Activated naive CD4-positive, alpha-beta T cell treated with anti-CD3 and anti-CD28 coated beads, Interleukin-2, amount 10 ng/mL, durations not matched to agents 5 hours and 36 hours (primary cell): ENCODE measurements at places on chromosomes 4 and X. TPM values are rescaled to one million over a fixed set of nuclear protein-coding genes. Genes with fewer than 3 reads are reported as not detected.

Gene ATP5ME
- 221 TPM for total RNA-seq

Gene MAGED4B
- not detected for total RNA-seq

Gene DRD5
- not detected for total RNA-seq

Gene SLC10A3
- total RNA-seq, result 25.8 TPM

Gene ARHGAP24
- total RNA-seq, result not detected

Gene TECRL
- total RNA-seq, result not detected

Gene PAGE1
- not detected for total RNA-seq

Gene PAK3
- total RNA-seq, result 0.12 TPM

Gene TMEM35A
- not detected for total RNA-seq

Gene GRIA3
- total RNA-seq, result not detected

Gene KLB
- not detected for total RNA-seq

Gene DCX
- not detected for total RNA-seq

Gene KLHL4
- total RNA-seq, result not detected

Gene HSFX4
- not detected for total RNA-seq

Gene SCLT1
- total RNA-seq, result 28.2 TPM

Gene KLHL34
- 1.4 TPM for total RNA-seq

Gene ADRA2C
- not detected for total RNA-seq

Gene ENPP6
- 4.1 TPM for total RNA-seq

Gene UGT2B17
- not detected for total RNA-seq

Gene PRDM8
- 5.4 TPM for total RNA-seq

Gene IGSF1
- not detected for total RNA-seq

Gene GJB1
- total RNA-seq, result not detected

Gene MAGEB16
- not detected for total RNA-seq

Gene NEK1
- total RNA-seq, result 12.6 TPM

Gene ZNF157
- total RNA-seq, result 0.48 TPM

Gene MAGEA9B
- not detected for total RNA-seq

Gene HMX1
- total RNA-seq, result not detected

Gene USP26
- total RNA-seq, result not detected
